Upper lobe of left lung (tissue), 6 donors: ENCODE measurements at places on chromosomes 1 and 21. TPM values are rescaled to one million over a fixed set of nuclear protein-coding genes. Genes with fewer than 3 reads are reported as not detected.
A peak's percentile ranks its signal among the peaks of the same experiment; 100 is the strongest.

The ZNF362 gene
- total RNA-seq = 21.0 TPM

GRCh38 chr1:231075497-231075896 lies 35.4 kb upstream of the FAM89A start:
- no peaks in the 10 kb centered on the region for H3K4me1 ChIP-seq
- H3K27me3 ChIP-seq = no peaks in the 10 kb centered on the region
- no peaks in the 10 kb centered on the region for H3K36me3 ChIP-seq
- no peak overlapping the region for H3K27ac ChIP-seq

The LCE1C gene
- not detected for total RNA-seq

DNA sequence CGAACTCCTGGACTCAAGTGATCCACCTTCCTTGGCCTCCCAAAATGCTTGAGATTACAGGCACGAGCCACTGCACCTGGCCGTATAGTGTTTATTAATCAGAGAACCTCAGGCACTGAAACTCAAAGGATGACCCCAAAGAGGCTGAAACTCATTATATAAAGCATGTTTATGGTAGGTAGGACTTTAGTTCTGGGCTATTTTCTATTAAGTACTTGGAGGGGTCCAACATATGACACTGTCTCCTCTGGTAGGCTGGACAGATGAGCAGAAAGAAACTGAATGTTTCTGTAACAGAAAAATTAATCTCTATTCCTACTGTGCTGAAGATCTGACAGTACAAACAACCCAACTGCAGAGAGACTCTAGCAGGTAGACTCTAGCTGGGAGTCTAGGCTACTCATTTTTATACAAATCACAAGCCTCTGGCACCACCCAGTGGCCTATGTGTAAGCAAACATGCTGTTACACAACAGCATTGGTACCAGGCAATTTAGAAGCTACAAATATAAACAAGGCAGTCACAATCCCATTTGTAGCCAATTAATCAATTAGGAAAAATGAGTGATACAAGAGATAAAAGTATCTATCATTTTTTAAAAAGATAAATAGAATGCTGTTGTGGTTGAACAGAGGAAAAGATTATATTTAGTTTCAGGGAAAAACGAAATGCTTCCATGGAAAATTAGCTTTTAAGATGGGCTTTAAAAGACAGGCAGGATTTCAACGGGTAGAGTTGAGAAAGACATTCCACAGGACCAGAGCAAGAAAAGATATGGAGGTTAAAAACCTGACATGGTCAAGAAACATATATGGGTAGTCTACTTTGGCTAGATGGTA lies 10.4 kb downstream of the DCAF8 start:
- no peak overlapping the region for H3K4me3 ChIP-seq
- no peaks in the 10 kb centered on the region for H3K27me3 ChIP-seq
- H3K4me1 ChIP-seq = peaks cover 17% of the 10 kb centered on the region
- no peak for DNase-seq
- no peak overlapping the region for H3K27ac ChIP-seq

DNA sequence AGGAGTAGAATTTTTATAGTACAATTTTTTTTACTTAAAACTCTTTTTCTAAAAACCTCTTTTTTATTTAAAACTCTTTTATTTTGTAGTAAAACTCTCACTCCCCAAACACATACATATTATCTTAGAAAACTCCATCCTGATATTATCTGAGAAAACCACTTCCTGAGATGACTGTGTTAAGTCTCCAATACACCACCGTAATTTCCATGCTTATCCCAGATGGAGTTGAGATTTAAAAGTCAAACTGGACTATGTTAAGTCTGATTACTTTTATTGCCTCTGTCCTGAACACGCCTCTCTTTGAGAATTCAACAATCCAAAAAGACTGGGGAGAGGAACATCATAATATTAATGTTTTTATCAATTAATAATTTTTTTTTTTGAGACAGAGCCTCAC lies 3.7 kb downstream of the SEC16B start:
- H3K36me3 ChIP-seq = no peaks in the 10 kb centered on the region
- H3K27ac ChIP-seq = no peak overlapping the region
- no peak for DNase-seq
- H3K4me1 ChIP-seq = no peaks in the 10 kb centered on the region

DNA sequence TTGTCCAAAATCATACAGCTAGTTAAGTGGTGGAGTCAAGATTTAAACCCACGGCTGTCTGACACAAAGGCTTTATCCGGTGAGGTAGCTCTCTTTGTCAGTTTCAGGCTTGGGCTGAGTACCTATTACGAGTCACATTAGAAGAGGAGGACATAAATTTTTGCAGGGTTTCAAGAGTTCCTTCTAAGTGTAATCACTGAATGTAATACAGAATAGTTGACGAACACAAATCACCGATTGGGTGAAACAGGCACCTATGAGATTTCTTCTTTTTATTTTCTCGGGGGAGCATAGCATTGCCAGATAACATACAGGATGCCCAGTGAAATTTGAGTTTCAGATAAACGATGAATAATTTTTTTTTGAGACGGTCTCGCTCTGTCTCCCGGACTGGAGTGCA lies 847 bp downstream of the PSMD4 start:
- peak overlapping the region; percentile 92 for H3K4me3 ChIP-seq
- H3K4me1 ChIP-seq = peaks cover 12% of the 10 kb centered on the region
- no peaks in the 10 kb centered on the region for H3K27me3 ChIP-seq
- no peak for DNase-seq
- peak overlapping the region; percentile 97 for H3K27ac ChIP-seq

DNA sequence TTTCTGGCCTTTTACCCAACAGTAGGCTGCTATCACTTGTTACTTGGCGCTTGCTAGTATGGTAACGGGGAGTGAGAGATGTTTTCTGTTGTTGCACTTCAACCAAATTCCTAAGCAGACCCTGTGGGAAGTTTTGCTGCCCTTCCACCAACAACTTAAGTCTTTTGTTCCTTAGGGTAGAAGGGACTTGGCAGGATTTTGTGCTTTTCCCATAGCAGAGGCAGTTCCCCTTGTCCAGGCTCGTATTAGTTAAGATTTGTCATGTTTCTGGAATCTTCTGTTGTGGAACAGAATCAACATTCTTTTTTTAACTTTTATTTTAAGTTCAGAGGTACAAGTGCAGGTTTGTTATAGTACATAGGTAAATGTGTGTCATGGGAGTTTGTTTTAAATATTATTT lies 73.2 kb upstream of the SGIP1 start:
- no peaks in the 10 kb centered on the region for H3K36me3 ChIP-seq
- no peaks in the 10 kb centered on the region for H3K27me3 ChIP-seq
- no peak for DNase-seq
- H3K27ac ChIP-seq = no peak overlapping the region
- no peaks in the 10 kb centered on the region for H3K4me1 ChIP-seq

GRCh38 chr1:177439301-177439700 lies 268.5 kb downstream of the BRINP2 start:
- no peak overlapping the region for H3K4me3 ChIP-seq
- no peaks in the 10 kb centered on the region for H3K36me3 ChIP-seq
- H3K27ac ChIP-seq = no peak overlapping the region
- no peak for DNase-seq
- H3K4me1 ChIP-seq = no peaks in the 10 kb centered on the region

The ARHGAP30 gene
- total RNA-seq = 65.1 TPM

- DNase-seq = no peak
- no peaks in the 10 kb centered on the region for H3K36me3 ChIP-seq
- no peak overlapping the region for H3K27ac ChIP-seq
- H3K4me3 ChIP-seq = no peak overlapping the region
- no peaks in the 10 kb centered on the region for H3K27me3 ChIP-seq
Observed at GRCh38 chr1:169697755-169698154, 13.7 kb downstream of the SELL start.

The MED8 gene
- 37.6 TPM for total RNA-seq

The PIP5K1A gene
- total RNA-seq = 78.5 TPM

The LCE6A gene
- not detected for total RNA-seq

- H3K27ac ChIP-seq = no peak overlapping the region
- H3K4me3 ChIP-seq = no peak overlapping the region
Observed at GRCh38 chr1:44664730-44665370, 9.4 kb downstream of the TMEM53 start.

The SAMD13 gene
- total RNA-seq = not detected

GRCh38 chr1:171212607-171213351 lies 27.7 kb downstream of the FMO2 start:
- H3K27me3 ChIP-seq = no peaks in the 10 kb centered on the region
- no peak for DNase-seq
- H3K27ac ChIP-seq = peak overlapping the region; percentile 5
- no peaks in the 10 kb centered on the region for H3K4me1 ChIP-seq
- no peaks in the 10 kb centered on the region for H3K36me3 ChIP-seq

DNA sequence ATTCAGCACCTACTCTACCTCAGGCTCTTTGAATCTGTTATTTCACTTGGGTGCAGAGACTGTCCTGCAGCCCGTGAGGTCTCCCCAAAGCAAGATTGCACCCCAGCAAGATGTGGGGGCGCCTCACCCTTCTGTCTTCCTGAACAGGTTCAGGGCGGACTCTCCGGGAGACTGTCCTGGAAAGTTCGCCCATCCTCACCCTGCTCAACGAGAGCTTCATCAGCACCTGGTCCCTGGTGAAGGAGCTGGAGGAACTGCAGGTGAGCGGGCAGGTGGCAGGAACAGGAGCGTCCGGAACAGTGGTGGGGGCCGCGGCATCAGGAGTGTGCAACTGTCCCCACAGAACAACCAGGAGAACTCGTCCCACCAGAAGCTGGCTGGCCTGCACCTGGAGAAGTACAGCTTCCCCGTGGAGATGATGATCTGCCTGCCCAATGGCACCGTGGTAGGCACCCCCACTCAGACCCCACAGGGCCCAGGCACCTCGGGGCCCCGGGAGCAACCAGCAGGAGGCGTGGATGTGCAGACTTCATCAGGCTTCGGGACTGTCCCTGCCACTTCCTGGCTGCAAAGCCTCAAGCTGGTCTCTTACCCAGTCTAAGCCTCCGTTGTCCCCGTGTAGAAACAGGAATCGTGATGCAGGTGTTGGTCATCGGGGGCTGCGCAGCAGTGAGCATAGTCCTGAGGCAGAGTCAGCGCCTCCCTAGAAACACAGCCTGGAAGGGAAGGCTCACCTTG lies 5.9 kb upstream of the MTFR1L start:
- no peak overlapping the region for H3K27ac ChIP-seq
- peaks cover 32% of the 10 kb centered on the region for H3K4me1 ChIP-seq
- peaks cover 67% of the 10 kb centered on the region for H3K36me3 ChIP-seq
- DNase-seq = no peak
- no peak overlapping the region for H3K4me3 ChIP-seq
- H3K27me3 ChIP-seq = no peaks in the 10 kb centered on the region

DNA sequence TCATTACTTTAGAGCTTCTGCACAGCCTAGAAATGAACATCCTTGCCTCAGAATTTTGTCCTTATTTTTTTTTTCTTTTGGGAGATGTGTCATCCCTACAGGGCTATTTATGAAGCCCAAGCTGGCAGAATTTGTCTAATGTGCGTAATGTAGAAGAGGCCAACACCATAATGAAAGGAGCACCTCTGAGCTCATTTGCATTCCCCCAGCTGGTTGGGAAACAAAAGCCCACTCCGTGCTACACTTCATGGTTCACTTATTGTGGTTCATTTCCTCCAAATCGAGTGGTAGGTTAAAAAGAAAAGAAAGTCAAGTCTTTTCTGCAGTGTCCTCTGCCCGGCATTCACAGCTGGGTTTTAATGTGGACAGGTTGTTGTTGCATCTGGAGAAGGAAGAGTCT lies 73.5 kb downstream of the KAZN start:
- H3K36me3 ChIP-seq = no peaks in the 10 kb centered on the region
- no peak for DNase-seq
- H3K4me1 ChIP-seq = no peaks in the 10 kb centered on the region
